CD8-positive, alpha-beta T cell (primary cell): ENCODE measurements at places on chromosomes 11 and 22. TPM values are rescaled to one million over a fixed set of nuclear protein-coding genes. Genes with fewer than 3 reads are reported as not detected.

RAB38 gene
- not detected for total RNA-seq

CDC42EP1 gene
- not detected for total RNA-seq

SLC43A3 gene
- 9.3 TPM for total RNA-seq

SYCE3 gene
- total RNA-seq = not detected

LRRC32 gene
- total RNA-seq = 0.31 TPM

PRPF19 gene
- 99.4 TPM for total RNA-seq

SNAP29 gene
- 16.5 TPM for total RNA-seq

RAB3IL1 gene
- total RNA-seq = not detected

MRE11 gene
- 12.3 TPM for total RNA-seq

CACNA1I gene
- total RNA-seq = 5.9 TPM

RELT gene
- total RNA-seq = 144 TPM

COX8A gene
- 111 TPM for total RNA-seq

PIK3C2A gene
- total RNA-seq = 50.8 TPM

OMP gene
- 1.1 TPM for total RNA-seq

JHY gene
- 1.7 TPM for total RNA-seq

MAPK11 gene
- 1.9 TPM for total RNA-seq

RBM4B gene
- total RNA-seq = 5.4 TPM

SCGB1A1 gene
- not detected for total RNA-seq

ELF5 gene
- not detected for total RNA-seq

BMAL1 gene
- total RNA-seq = 109 TPM
